ENCODE measurements at places on chromosomes 12 and 14.

DNA sequence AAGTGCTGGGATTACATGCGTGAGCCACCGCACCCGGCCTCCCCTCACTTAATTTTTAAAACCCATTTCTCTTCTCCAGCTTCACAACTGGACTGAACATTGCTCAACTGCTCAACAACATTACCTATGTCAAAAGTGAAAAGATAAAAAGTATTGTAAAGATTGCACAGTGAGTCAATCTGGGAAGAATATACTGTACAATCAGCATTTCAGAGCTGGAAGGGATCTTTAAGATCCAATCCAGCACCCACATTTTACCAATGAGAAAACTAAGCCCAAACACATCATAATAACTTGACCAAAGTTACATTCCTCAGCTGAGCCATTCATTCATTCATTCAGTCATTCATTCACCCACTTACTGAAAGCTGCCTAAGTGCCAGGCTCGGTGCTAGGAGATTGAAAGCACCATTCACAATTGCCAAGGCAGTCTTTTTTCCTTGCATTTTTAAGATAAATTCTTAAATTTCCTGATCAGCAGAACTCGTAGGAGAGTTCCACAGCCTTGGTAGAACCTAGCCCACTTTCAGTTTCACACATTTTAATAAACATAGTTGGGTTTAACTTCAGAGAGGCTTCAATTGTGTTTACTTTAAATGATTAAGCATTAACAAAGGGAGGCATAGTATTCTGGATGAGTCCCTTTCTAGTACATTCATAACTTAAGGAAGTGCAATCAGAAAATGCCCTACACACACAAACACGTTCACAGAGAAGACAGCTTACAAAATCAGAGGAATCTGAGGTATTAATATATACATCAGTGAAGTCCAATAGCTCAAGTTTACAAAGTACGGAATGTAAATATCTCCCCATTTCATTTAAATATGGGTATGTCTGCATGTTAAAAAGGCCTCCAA lies 3.0 kb downstream of the GALNT4 start:
- no peak for DNase-seq

DNA sequence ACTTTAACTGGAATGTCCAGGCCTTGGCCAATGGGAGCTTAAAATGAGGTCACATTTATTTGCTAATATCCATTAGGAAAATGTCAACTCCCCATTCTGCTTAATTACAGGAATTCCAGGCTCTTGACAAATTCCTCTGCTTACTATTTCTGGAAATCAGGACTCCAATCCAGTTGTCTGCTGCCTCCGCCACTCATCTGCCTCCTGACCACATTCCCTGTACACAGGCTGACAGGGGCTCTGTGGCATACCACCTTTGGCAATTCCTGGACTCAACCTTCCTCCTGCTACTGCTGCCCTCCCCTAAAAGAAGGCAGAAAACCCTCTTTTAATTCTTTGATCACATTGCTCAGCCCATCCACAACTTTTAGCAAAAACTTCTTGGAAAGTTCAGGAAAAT lies 37.9 kb downstream of the KICS2 start:
- DNase-seq, result no peak

GRCh38 chr14:105495990-105496830 lies 5.2 kb downstream of the TEDC1 start:
- no peak for DNase-seq

- DNase-seq, result no peak
Measured at GRCh38 chr14:77883131-77883846, 83.4 kb downstream of the ADCK1 start.

GRCh38 chr14:61584331-61584741 lies 111.0 kb upstream of the HIF1A start:
- no peak for DNase-seq

GRCh38 chr12:65832217-65832616 lies 7.9 kb downstream of the HMGA2 start:
- DNase-seq, result no peak

DNA sequence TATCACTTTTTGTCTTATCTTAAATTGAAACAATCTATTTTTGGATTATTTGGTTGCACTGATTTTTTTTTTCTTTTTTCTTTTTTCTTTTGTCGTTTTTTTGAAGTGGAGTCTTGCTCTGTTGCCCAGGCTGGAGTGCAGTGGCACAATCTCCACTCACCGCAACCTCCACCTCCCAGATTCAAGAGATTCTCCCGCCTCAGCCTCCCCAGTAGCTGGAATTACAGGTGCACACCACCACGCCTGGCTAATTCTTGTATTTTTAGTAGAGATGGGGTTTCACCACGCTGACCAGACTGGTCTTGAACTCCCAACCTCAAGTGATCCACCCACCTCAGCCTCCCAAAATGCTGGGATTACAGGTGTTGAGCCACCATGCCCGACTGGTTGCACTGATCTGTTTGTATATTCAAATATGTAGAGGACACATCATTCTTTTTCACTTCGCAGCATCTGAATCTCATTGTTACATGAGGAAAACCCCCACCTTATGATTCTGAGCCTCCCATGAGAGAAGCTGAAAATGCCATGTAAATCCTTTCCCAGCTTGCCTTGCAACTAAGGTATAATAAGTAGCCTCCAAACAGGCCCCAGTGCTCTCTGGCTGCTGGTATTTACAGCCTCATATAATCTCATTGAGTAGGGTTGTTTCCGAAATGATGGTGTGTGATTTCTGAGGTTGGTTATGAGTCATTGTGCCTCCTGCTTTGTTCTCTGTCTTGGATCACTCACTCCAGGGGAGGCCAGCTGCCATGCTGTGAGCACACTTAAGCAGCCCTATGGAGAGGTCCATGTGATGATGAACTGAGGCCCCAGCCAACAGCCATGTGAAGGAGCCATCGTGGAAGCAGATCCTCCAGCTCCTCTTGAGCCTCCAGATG lies 5.2 kb upstream of the HSP90B1 start:
- DNase-seq, result no peak

DNA sequence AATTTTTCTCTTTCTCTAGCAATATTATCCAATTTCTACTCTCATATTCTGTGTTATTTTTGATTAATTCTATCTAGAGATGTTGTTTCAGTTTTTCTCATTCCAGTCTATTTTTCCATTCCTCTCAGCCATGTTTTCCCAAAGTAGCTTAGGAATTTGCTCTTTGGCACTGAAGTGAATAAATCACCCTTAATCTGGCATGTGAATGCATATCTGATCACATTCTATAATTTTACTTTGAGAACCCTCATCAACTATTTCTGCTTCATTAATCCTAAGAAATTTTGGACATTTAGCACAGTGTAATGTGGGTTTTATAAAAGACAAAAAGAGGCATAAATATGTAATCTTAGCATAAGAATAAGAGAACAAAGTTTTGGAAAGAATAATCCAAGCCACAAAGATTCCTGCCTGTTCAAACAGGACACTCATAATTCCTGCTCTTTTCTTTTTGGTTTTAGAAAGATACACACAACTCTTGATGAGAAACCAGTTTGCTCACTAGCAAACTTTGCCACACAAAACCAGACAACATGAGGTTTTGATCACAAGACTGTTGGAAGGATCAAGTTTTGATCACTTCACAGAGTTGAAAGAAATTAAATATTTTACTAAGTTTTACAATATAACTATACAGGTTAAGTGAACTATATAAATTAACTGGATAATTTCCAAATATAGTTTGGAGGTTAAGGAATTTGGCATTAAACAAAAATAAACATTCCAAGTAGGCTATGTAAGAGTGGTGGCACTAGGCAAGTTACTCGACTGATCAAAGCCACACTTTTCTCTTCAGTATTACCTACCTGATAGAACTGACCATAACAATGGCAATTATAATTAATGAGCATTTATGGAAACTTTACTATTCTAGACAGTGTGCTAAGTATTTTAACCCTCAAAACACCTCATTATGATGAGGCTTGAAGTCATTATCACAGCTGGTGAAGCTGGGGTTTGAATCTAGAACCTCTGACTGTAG lies 226.6 kb upstream of the TMTC1 start:
- DNase-seq, result no peak

GRCh38 chr14:73678698-73679097 lies 33.9 kb downstream of the DNAL1 start:
- no peak for DNase-seq

DNA sequence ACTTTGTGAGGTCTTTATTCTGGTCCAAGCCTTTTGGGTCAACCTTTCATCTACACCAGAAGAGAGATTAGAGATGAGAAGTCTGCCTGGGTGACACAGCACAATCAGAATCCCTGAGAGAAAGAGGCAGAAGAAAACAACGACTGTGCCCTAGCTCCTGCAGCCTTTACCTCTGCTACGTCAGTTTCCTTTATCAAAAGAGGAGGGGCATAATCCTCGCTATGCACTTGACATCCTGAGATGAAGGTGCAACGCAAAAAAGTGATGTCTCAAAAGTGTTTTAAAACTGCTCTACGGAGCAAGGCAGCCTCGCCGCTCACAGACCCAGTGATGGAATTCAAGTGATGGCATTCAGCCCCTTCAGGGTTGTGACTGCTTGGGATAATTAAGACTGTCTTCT lies 21.7 kb downstream of the ZDHHC22 start:
- DNase-seq, result no peak

DNA sequence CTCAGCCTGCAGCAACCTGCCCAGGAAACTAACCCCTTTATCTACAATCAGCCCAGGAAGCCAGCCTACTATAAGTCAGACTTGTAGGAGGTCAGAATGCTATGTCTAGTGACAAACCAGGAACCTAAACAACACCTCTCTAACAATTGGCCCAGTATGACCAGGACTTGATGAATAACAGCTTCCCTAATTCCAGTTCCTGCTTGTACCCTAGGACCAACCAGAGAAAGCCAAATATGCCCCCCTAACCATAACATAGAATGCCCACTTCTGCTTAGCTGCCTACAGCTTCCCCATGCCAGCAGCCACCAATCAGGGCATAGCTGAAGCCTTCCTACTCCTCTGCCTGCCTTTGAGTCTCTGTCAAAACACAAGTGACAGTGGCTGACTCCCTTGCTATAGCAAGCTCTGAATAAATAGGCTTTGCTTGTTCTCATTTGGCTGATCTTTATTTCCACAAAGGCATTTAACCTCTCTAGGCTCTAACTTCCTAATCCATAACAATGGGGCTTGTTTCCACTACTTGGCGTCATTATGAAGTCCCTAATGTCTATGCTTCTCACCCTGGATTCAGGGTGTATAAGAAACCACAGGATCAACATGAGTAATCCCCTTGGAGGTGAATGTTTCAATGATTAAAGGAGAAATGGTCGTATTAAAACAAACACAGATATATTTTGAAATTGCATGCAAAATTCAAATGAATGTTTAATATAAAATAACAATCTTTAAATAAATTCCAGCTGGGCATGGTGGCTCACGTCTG lies 220.2 kb downstream of the ANO6 start:
- no peak for DNase-seq

DNA sequence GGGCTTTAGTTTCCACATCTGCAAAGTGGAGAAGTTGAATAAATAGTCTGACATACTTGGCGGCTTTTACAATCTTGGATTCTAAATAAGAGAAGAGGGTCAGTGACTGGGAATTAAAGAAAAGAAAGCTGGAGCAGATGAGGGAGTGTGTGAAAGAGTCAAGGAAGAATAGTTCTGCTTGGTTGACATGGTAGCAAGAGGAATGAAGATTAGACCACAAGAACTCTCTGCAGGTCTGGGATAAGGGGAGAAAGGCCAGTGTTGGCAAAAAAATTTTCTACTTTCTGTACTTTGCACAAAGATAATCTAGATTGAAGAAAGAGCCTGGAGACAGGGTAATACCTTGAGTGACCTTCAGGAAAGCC lies 5.9 kb downstream of the ITGB7 start:
- no peak for DNase-seq

- no peak for DNase-seq
Measured at GRCh38 chr14:100219126-100219785, 19.7 kb upstream of the YY1 start.

DNA sequence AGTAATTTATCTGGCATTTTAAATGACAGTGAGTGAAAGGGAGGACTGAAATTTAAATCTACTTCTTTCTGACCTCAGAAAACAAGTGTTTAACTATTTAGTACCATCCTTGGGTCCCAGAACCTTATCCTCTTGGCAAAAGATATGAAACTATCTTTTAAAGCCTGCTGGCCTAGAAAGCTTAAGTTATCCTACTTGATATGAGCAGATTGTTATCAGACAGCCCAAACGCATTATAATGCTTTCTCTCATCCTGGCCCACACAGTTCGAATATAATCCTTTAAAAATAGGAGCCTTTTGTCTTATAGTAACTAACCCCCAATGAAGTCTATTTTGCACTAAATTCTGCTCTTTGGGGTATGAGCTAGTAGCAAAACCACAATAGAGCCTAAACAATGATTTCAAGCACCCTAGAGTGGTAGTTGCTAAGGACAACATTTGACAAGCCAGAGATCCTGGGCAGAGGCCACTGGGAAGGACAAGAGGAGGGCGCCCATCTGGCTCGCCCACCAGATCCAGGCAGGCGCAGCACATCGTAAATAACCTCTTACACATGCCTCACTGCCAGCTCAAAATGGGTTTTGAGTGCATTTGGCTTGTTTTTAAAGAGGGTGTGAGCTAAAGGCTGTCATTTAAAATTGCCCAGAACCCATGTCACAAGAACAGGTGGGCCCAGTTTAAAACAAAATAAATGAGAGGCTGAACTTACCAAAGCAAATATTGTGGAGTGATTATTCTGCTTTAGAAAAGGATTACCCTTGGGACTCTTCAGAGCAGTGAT lies 37.7 kb upstream of the CRY1 start:
- DNase-seq, result no peak

Data from esophagus squamous epithelium (tissue), 5 donors.